Psoas muscle (tissue), 8 donors: ENCODE measurements at places on chromosomes 7 and 10. TPM values are rescaled to one million over a fixed set of nuclear protein-coding genes. Genes with fewer than 3 reads are reported as not detected.
A peak's percentile ranks its signal among the peaks of the same experiment; 100 is the strongest.

The ZNF503 gene
- 2.3 TPM for total RNA-seq

DNA sequence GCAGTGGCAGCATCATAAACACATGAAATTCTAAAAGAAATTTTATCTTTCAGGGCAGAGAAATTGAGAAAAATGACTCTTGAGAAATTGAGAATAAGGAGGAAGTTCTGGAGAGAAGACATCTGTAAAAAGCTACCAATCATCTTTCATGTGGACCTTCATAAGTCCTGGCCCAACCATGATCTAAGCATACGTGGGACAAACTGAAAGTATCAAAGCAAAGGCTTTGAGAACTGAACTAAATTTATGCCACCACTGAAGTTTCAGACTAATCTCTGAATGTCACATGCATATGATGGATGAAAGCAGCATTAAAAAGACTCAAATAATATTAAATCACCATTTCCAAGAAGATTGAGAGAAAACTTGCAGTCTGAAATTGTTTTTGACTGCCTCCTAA is 1502.8 kb upstream of the LRRTM3 start:
- DNase-seq = no peak

GRCh38 chr7:81447351-81447952 is 322.4 kb downstream of the HGF start:
- no peak for DNase-seq

GRCh38 chr10:110648692-110649346 is 4.7 kb downstream of the RBM20 start:
- no peak for DNase-seq

The VAX1 gene
- not detected for total RNA-seq

DNA sequence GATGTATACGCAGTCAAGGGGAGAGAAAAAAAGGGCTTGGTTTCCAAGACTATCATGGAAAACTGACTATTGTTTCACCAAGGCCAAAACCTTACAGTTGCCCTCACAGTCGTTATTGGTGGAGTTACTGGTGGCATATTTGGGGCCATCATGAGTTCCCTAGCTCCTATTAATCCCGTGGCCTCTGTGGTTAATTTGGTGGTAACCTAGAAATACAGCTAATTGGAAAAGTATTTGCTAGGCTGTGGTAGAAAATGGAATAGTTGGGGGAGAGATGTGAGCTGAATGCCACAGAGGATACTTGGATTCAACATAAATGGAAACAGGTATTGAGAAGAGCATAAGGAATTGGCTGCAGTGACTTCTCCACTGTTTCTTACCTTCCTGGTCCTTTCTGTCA is 450.7 kb downstream of the KCNMA1 start:
- DNase-seq = no peak

The C7orf33 gene
- total RNA-seq = not detected

- DNase-seq = peak; percentile 55
Observed at GRCh38 chr10:110208614-110209453, 1.4 kb downstream of the MXI1 start.

- DNase-seq = no peak
Observed at GRCh38 chr10:6347391-6347951, 144.7 kb downstream of the PFKFB3 start.

DNA sequence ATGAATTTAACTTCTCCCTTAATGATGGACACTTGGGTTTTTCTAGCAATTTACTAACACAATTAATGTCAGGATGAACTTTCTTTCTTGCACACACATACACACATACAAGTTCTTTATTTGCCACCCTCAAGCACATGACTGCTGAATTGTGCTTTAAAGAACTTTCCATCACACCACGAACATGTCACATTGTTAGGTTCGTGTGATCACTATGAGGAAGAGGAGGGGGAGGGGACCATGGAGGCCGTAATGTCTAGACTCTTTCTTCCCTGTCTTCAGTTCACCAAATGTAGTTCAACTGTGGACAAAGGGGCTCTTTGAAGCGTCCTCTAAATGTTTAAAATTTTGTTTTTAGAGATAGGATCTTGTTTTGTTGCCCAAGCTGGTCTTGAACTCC is 31.0 kb downstream of the NUP42 start:
- no peak for DNase-seq

GRCh38 chr10:130000918-130001317 is 36.8 kb upstream of the EBF3 start:
- no peak for DNase-seq
